ENCODE measurements at places on chromosomes 3 and 15.

- DNase-seq, result peak; percentile 92
Observed at GRCh38 chr3:155960060-155960459, 89.6 kb downstream of the GMPS start.

DNA sequence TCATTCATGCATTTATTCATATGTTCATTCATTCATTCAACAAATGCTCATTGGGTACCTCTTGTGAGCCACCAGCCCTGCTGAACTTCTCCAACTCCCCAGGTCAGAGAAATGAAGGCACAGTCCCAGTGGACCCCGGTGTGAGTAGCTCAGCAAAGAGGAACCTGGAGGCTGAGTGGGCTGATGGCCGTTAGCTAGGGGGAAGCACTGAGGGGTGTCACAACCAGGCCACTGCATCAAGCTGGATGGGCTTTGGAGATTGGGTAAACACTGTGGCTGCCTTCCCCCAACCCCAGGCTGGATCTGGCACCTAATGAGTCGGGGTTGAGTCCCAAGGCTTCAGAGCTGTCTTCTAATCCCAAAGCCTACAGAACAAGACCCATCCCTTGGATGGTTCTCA lies 12.1 kb upstream of the ALAS1 start:
- DNase-seq, result no peak

DNA sequence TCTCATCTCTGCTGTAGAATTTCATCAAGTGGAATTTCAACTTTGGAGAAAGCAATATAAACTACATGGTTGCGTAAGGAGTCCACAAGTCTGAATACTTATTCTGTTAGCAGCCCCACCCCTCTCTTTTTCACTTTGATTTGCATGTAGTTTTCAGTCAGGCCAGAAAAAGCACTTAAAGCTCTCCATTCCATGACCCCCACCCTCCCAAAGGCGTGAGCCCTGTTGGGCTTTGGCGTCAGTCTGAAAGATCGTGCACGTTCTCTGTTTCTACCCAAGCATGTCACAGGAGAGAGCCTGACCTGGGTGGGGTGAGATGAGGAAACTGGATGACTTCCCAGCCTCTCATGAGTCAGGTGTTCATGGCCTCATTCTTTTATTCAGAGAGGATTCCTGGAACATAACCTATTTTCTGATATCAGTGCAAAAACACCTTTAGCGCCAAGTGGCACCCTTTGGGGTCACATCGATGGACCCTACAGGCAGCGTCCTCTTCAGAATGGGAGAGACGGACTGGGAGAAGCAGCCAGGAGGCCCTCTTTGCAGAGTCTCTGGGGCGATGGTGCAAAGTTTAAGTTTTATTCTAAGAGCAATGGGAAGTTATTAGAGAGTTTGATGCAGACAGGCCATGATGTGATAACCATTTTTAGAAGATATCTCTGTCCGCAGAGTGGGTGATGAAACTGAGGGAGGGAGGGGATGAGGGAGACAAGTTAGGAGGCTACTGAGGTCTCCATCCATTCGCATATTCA lies 55.8 kb downstream of the LSM3 start:
- DNase-seq, result no peak

DNA sequence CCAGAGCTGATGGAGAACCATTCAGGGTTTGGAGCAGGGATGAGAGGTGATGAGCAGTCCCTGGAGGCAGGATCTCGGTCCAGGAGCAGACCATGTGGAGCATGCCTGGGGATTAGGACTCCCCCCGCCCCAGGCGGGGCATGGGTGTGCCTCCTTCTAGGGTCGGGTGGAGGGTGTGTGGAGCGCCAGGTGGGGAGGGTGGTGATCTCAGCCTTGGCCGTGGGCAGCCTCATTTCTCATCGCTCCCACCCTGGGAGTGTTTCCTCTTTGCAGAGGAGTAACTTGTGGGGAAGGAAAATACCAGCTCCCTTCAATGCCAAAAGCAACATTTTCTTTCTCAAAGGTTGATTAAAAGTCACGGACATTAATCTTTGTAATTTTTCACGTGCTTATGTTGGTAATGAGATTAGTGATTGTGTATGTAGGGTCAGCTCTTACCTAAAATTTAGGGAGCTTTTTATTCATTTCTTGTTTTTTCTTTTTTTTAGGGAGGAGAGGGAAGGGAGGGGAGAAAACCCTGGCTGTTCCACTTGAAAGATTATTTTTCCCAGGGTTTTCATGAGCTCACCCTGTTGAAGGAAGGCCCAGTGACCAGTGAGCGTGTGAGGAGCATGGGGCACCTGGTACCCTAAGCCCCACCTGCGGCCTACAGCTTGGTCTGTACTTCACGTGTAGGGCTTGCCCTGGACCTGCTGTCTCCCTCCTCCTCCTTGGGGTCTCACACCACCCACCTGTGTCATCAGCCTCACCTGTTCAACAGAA lies 11.0 kb downstream of the FBLN2 start:
- DNase-seq, result no peak

DNA sequence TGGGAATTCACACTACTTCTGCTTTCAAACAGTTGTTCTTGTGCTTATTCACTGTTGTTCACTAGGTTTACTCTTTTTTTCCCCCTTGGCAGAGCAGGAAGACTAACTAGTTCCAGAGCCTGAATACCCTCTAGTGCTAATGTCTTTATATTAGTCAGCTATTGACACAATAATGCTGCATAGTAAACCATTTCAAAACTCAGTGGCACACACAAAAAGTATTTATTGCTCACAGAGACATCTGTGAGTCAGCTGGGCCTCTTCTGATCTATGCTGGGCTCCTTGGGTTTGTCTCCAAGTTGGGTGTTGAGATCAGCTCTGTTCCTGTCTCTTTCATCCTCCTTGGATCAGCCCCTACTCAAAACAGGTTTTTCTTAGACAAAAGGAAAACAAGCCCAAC lies 51.1 kb downstream of the RSRC1 start:
- peak; percentile 84 for DNase-seq

DNA sequence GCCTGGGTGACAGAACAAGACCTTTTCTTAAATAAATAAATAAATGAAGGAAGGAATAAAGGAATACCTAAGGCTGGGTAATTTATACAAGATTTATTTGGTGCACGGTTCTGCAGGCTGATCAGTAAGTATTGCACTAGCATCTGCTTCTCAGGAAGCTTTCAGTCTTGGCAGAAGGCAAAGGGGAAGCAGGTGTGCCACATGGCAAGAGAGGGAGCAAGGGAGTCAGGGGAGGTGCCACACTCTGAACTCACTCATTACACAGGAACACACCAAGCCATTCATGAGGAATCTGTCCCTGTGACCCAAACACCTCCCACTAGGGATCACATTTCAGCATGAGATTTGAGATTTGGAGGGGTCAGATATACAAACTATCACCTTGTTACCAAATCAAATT lies 56.4 kb downstream of the PRKCI start:
- DNase-seq, result no peak

GRCh38 chr3:170258105-170258487 lies 35.9 kb downstream of the PRKCI start:
- DNase-seq, result no peak

GRCh38 chr3:171092467-171092911 lies 66.0 kb upstream of the SLC2A2 start:
- peak; percentile 53 for DNase-seq

DNA sequence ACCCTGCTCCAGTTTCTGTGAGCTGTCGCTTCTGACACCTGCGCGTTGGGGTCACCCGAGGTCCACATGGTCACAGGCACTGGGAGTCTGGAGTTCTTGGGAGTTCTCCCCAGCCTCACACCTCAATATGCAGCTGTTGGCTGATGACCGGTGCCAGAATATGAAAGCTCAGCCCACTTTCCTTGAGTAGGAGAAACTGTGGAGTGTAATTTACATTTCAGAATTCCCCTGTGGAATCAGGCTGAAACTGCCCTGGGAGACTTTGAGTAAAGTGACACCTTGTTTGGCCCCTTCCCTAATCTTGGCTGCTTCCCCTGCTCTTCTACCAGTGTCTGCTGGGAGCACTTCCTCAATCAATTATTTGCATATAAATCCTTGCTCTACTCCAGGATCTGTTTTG lies 255.9 kb downstream of the NFKBIZ start:
- DNase-seq, result no peak

GRCh38 chr3:195441051-195441450 lies 1.8 kb downstream of the ACAP2 start:
- peak; percentile 12 for DNase-seq

- DNase-seq, result no peak
Observed at GRCh38 chr3:21989341-21990042, 238.5 kb upstream of the ZNF385D start.

DNA sequence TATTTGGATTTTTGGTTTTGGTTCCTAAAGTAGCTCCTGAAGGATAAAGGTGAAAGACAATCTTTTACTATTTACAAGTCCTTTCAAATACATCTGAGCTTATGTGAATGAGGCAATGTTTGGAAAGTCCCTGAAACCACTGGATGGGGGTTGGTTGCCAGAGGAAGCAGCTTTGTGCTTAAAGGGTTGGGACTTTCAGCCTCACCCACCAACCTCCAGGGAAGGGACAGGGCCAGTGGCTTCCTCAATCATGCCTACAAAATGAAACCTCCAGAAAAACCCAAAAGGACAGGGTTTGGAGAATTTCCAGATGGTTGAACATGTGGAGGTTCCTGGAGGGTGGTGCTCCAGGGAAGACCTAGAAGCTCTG lies 20.9 kb upstream of the ABHD17C start:
- peak; percentile 58 for DNase-seq

DNA sequence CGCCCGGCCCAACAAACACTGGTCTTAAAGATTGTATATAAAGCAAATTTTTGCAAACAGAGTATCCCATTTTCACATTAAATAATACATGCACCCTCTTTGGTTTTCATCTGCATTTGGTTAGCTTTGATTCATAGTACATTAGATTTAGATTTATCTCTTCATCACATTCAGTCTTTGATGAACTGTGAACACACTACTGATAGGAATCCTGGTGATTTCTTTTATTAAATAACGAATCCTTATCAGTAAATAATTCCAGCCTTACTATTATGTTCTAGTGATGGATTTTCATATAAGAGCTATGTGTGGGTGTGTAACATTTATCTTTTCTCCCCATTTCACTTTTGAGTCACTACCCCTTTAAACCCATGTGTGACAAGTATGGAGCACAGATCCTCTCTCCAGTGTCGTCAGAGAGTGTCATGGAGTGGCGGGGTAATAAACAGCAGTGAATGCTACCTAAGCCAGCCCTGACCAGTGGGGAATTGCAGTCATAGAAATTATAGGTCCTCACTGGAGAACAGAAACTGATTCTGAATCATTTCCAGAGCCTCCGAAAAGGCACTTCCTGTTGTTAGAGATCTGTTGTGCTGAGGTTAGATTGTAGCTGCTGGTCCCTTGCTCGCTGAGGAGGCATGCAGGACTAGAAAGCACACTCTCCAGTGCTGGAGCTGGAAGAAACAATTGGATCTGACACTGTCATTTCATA lies 22.0 kb downstream of the SLC7A14 start:
- peak; percentile 82 for DNase-seq

GRCh38 chr3:191768421-191768820 lies 307.5 kb downstream of the PYDC2 start:
- no peak for DNase-seq

- no peak for DNase-seq
Observed at GRCh38 chr15:98646546-98647025, 1.8 kb upstream of the IGF1R start.

DNA sequence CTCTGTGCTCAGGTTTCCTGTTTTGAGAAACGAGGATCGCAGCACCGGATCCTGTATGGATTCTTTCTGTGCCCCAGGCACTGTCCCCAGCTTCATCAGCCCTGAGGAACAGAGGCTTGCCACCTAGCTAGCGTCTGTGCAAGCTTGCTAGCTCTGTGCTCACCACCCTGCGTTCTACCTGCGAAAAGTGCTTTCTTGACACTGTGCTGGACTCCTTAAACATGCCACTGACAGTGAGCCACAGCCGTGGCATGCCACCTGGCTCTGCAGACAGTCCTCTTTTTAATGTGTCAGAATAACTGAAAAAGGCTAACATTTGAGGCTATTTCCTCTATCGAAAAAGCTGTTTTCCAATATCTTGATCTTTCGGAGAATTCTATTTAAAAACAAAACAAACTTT lies 1.4 kb downstream of the PGPEP1L start:
- DNase-seq, result no peak

GRCh38 chr15:79860661-79861060 lies 36.2 kb downstream of the MTHFS start:
- no peak for DNase-seq

- DNase-seq, result peak; percentile 28
Observed at GRCh38 chr3:136860541-136860940, 1.5 kb upstream of the NCK1 start.

DNA sequence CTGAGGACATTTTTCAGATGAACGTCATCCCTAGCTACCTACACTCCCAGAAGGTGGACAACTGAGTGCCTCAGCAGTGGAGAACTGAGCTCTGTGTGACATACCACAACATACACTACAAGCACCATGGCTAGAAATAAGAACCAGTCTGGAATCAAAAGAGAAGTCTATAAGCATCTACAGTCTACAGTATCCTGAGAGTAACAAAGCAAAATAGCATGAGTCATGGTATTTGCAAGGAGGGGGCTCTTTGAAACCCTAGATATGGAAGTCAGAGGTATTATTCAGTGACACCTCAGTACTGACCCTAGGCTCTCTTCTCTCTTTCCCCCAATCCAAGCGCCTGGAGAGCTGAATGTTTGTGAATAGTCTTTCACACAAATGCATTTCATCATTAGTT lies 87.5 kb downstream of the TNIK start:
- DNase-seq, result no peak

- peak; percentile 61 for DNase-seq
Observed at GRCh38 chr3:149179220-149179619, 42.4 kb downstream of the CP start.

- DNase-seq, result no peak
Observed at GRCh38 chr3:168624892-168625448, 529.2 kb upstream of the GOLIM4 start.

DNA sequence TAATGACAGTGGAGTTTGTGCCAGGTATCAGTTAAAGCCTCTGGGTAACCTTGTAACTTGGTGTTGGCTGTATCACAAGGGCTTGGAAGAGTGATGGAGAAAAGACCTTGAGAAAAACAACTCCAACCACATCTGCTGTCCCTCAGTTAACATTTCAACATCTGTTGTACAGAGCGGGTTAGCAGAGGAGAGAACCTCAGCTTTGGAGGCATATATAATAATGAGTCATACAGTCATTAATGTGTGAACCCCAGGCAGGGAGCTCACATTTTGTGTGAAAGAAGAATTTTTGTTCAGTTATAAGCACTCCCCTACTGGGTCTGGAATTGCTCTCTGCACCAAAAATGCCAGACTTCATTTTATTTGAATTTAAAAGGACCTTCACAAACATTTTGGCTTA lies 439.5 kb downstream of the PDCD6IP start:
- DNase-seq, result no peak

- peak; percentile 38 for DNase-seq
Observed at GRCh38 chr3:139811331-139811730, 123.7 kb upstream of the CLSTN2 start.

DNA sequence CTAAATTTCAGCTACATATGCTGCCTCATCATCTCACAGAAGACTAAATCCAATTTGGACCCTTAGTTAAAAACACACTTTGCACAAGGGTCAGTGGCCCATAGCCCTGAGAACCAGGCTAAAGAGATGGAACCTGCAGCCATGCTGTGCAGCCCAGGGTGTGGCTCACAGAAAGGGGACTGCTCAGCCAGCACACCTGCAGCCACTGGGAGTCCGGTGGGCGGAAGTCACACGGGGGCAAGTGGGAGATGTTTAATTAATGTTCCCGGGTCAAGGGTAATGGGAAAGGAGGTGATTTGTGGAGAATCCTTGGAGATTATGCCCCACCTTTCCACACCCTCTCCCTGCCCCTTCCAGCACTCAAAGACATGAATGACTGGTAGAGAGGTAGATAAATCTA lies 467.4 kb downstream of the EPHB1 start:
- DNase-seq, result no peak
